ENCODE measurements at places on chromosomes 1 and 21.

- no peak for DNase-seq
Observed at GRCh38 chr1:98073106-98073505, 152.3 kb upstream of the DPYD start.

- DNase-seq, result no peak
Observed at GRCh38 chr1:64540265-64540791, 70.4 kb downstream of the CACHD1 start.

DNA sequence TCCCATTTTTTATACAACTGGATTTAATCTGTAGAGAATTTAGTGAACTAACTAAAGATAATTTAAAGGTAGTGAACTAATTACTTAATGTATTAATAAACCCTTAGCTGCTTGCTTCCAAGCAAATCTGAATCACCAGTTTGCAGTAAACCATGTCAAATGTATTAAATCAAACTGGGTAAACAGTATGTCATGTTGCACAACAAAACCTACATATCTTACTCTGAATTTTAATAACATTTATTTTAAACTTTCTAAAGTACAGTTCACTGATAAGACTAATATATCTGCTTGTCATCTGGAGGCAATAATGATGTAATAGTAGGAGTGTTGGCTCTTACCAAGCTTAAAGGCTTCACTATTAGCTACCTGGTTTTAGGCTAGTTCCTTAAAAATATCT is 52.5 kb upstream of the SCYL3 start:
- DNase-seq, result no peak

GRCh38 chr1:212655668-212656440 is 43.8 kb downstream of the BATF3 start:
- DNase-seq, result peak; percentile 82

GRCh38 chr1:111654839-111655238 is 35.2 kb downstream of the RAP1A start:
- DNase-seq, result no peak

Data from Daoy (cell line).